ENCODE measurements at places on chromosomes 5 and 9.
A peak's percentile ranks its signal among the peaks of the same experiment; 100 is the strongest.

DNA sequence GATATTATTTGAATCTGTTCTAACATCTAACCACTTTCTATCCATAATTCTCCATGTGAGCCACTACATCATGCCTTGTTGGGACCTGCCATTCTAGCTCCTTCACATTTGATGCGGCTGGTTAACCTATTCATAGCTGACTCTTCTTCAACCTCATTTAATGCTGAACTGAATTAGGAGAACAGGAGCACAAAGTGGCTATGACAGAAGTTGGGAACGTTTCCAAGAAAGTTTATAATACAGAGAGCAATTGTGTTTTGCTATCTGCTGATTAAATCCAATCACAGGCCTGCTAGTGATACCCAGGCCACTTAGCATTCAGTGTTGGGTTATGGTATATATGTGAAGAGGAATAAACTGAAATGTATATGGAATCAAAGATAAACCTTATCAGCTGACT is 440.3 kb downstream of the PTPRD start:
- no peak for DNase-seq

DNA sequence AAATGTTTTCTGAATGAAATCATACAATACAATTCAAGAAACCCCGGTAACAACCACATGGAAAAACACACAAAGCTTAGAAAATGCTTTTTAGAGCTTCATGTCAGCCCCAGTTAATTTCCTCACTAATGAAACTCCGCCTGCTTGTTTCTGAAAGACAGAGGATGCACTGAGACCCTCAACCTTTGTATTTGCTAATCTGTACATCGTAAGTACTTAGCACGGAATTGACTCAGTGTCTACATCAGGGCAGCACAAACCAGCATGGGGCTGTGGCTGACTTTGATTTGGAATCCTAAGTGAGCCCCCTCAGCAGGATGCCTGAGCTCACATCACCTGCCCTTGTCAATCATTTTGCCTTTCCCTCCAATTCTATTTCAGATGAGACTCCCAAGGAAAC is 499.1 kb upstream of the MPDZ start:
- no peak for DNase-seq

- no peak for DNase-seq
Observed at GRCh38 chr5:164051745-164052144, 546.3 kb downstream of the MAT2B start.

DNA sequence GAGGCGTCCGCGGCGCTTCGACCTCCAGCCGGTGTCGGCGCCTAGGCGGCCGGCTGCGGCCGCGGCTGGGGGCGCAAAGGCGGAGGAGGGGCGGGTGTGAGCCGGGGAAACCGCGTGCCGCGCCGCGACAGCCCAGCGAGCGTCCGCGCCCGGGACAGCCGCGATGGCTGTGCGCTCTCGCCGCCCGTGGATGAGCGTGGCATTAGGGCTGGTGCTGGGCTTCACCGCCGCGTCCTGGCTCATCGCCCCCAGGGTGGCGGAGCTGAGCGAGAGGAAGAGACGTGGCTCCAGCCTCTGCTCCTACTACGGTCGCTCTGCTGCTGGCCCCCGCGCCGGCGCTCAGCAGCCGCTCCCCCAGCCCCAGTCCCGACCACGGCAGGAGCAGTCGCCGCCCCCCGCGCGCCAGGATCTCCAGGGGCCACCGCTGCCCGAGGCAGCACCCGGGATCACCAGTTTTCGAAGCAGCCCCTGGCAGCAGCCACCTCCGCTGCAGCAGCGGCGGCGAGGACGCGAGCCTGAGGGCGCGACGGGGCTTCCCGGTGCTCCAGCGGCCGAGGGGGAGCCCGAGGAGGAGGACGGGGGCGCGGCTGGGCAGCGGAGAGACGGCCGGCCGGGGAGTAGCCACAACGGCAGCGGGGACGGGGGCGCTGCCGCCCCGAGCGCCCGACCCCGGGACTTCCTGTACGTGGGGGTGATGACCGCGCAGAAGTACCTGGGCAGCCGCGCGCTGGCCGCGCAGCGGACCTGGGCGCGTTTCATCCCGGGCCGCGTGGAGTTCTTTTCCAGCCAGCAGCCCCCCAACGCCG is 605 bp downstream of the CHSY3 start:
- DNase-seq, result peak; percentile 29

DNA sequence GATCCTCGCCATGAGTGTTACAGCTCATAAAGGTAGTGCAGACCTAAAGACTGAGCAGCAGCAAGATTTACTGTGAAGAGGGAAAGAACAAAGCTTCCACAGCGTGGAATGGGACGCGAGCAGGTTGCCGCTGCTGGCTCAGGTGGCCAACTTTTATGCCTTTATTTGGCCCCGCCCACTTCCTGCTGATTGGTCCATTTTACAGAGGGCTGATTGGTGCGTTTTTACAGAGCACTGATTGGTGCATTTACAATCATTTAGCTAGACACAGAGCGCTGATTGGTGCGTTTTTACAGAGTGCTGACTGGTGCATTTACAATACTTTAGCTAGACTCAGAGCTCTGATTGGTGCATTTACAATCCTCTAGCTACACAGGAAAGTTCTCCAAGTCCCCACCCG is 13.9 kb downstream of the PLK2 start:
- DNase-seq, result no peak

- DNase-seq, result no peak
Observed at GRCh38 chr9:87256973-87257372, 240.7 kb upstream of the DAPK1 start.

DNA sequence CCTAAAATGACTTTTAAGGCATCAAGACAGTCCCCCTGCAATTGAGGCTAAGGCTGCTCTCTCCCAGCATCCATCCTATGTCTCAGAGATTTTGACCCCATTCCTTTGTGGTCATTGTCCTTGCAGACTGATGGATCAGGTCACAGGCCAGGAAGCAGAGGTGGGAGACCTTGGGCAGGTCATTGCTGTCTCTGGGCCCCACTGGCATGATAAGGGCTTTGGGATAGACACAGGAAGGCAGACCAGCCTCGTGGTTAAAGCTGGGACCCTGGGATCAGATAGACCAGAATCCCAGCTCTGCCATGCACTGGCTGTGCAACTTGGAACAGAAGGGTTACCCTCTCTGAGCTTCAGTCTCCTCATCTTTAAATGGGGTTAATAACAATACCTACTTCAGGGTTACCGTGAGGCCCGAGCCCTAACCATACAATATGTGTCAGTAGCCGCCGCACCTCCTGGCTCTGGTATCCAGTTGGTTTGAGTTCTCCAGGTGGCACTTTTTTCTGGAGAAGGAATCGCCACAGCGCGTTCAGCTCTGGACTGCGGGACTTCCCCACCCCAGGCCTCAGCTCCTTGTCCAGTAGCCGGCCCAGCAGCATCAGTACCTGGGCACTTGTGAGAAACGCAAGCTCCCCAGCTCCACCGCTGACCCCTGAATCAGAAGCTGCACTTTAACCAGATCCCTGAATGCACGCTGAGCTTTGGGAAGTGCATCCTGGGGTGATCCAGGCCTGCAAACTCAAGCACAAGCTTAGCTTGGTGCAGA is 21.4 kb downstream of the LAMC3 start:
- no peak for DNase-seq

DNA sequence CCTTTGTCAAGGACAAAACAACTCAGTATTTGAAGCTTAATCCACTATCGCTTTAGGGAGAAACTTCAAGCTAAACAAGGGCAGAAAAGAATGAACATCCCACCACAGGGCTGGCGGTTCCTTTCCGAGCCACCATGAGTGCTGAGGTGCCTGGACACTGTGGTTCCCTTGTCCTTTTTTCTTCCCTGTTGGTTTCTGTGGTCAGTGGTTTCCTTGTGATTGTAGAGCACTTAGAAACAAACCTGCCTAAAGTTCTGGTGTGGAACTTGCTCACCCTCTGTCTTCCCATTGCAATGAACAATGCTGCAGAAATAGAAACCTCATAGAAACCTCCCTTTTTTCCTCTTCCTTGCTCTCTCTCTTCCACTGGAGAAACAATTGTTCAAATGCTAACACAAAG is 79.3 kb upstream of the TBC1D2 start:
- no peak for DNase-seq

DNA sequence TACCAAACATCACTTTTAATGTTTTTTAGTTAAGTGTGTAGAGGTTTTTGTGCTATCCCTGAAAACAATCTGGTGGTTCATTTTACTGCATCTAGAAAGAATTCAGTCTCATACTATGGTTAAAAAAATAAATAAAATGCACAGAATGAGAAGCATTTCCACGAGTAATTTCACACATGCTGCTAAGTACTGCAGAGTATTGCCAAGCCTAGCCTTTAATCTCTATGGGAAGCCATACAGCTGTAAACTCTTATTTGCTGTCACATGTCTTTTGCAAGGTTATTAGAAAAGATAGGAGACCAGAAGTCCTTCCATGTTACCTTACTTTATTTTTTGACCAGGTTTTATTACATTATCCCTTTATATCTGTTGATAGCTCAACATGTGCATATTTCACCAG is 37.6 kb upstream of the MAN2A1 start:
- no peak for DNase-seq

DNA sequence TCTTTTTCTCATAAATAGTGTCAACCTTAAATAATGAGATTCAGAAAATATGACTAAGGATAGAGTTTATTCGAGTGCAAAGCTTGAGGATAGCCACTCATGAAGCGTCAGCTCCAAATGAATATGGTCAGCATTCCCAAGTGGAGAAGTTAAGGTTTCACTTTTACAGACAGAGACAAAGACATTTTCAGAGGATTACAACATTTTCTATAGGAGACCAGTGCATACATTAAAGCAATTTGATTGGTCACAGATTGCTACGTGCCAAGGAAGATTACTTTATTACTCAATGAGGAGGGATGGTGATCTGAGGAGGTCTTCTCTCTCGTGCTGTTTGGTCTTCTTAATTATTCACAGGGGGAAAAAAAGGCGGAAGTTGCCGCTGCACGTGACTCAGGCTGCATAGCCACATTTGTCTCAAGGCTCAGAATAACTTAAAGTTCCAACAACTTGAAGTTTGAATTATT is 60.1 kb upstream of the SPATA31C2 start:
- peak; percentile 67 for DNase-seq

Measured in suppressor macrophage (primary cell).